MV-4-11 (cell line): ENCODE measurements at places on chromosomes 6 and 20.
A peak's percentile ranks its signal among the peaks of the same experiment; 100 is the strongest.

DNA sequence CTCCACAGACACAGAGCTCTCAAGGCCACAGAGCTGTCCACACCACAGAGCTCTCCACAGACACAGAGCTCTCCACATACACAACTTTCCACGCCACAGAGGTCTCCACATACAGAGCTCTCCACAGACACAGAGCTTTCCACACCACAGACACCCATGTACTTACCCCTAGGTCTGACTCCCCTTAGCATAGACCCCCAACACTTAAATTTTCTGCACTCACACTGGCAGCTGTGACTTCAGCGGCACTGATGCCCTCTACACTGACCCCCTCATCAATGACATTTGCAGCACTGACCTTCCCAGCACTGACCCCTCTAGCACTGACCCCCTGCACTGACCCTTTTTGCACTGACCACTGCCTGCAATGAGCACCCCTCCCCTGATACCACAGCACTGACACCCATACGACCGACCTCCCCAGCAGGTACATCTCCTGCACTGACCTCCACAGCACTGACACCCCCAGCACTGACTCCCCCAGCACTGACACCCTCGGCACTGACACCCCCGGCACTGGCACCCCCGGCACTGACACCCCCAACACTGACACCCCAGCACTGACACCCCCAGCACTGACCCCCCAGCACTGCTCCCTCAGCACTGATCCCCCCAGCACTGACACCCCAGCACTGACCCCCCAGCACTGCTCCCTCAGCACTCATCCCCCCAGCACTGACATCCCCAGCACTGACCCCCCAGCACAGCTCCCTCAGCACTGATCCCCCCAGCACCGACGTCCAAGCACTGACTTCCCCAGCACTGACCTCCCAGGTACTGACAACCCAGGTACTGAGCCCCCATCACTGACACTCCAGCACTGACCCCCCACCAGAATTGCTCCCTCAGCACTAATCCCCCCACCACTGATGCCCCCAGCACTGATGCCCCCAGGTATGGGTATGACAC is 56.5 kb downstream of the ERMARD start:
- DNase-seq = no peak

DNA sequence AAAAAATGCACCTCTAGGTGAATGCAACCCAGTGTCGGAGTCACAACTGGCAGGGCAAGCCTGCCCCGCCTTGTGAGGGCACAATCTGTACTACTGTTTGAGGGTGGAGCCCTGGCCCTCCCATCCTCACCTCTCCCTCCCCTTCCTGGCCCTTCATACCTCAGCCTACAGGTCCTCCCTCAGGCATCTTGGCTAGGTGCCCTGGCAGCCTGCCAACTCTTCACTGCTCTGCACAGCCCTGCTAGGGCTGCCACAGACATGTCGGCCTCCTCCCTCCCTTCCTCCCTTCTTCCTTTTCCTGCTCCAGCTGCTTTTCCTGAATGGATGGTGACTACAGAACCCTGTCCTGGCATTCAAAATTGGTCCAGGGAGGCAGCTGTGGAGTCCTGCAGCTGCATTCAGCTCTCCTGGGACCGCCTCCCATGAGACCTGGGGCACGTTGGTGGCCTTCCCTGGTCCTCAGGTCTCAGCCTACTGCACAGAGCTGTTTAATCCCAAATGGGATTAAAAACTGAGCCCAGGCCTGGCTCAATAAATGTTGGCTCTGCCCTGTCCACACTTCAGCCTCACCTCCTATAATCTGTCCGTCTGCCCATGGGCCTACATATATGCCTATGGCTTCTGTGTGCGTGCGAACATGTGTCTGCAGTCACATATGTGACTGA is 52.7 kb downstream of the CDH22 start:
- no peak for DNase-seq

GRCh38 chr6:162313922-162314660 is 413.5 kb downstream of the PRKN start:
- no peak for DNase-seq

DNA sequence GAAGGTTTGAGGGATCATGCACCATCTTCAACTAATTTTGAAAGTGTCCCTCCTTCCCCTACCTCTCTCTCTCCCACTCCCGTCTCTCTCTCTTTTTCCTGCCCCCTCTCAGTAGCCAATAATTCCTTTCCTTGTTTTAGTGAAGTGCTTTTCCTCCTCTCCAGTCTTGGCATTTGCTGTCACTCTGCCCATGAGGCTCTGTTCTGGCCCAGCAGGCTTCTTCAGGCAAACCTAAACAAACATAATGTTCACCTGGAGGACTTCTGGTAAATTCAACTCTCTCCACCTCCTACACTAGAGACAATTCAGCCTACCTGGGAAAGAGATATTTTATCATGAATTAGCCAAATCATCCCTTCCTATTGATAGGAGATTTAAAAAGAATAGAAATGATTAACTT is 320.4 kb upstream of the RNF24 start:
- no peak for DNase-seq

DNA sequence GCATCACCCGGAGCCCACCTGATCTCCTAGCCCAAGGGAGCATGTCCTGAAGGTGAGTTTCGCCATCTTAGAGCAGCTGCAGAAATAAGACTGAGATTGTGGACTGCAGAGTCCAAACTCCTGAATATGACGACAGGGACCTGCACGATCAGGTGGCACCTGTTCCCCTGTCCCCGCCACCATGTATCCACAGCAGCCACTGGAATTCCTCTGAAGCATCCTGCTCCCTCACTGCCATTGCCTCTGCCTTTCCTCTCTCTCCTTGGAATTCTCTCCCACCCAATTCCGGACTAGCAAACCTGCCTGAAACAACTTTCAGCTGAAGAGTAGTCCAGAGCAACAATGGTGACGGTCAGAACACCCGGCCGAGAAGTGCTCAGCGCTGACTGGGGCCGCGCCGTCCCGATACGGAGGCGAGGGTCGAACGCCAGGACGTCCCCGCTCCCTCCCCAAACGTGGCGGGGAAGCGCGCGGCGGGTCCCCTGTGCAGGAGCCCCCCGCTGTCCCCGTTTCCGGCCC is 694 bp upstream of the FAM120B start:
- no peak for DNase-seq

- DNase-seq = no peak
Observed at GRCh38 chr20:62686869-62687830, 21.5 kb upstream of the NTSR1 start.

- DNase-seq = no peak
Observed at GRCh38 chr6:107624050-107624449, 134.1 kb downstream of the SOBP start.

GRCh38 chr6:10531942-10532341 is 10.8 kb downstream of the GCNT2 start:
- no peak for DNase-seq

- no peak for DNase-seq
Observed at GRCh38 chr20:34773726-34774125, 51.7 kb downstream of the NCOA6 start.

DNA sequence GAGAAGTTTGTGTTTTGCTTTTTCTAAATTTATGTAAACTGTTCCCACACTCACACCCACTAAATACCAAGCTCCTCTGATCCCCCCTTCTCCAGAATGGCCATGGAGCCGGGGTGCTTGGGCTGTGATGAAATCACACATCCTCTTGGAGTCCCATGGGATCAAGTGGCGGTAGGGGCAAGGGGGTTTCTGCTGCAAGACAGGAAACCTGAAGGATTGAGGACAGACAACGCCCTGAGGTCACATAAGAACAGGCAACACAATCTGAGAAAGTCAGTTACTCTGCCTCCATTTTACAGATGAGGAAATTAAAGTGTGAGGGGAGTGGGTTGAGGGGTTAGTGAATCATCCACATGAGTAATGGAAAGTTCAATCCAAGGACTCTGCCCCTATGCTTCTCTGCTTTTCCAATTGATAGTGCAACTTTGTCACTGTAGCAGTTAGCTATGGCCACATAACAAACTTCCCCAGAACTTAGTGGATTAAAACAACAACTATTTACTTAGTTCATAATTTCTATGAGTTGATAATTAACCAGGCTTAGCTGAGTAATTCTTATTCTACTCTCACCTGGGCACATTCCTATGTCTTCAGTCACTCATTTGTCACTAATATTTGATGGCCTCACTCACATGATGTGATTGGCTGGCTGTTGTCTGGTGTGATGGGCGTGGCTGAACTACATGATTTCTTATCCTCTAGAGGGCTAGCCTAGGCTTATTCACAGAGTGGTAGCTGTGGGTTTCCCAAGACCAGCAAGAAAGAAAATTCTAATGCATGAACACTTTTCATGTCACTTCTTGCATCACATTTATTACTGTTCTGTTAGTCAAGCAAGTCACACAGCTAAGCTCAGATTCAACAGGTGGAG is 311.1 kb upstream of the RNF24 start:
- peak; percentile 43 for DNase-seq

GRCh38 chr6:128069188-128069587 is 168.3 kb upstream of the THEMIS start:
- no peak for DNase-seq

- peak; percentile 97 for DNase-seq
Observed at GRCh38 chr20:53899351-53900167, 170.8 kb downstream of the BCAS1 start.

- no peak for DNase-seq
Observed at GRCh38 chr20:17660667-17661066, 21.4 kb downstream of the RRBP1 start.

GRCh38 chr6:22590423-22590822 is 21.1 kb downstream of the HDGFL1 start:
- no peak for DNase-seq

GRCh38 chr6:123402052-123402451 is 234.7 kb downstream of the TRDN start:
- no peak for DNase-seq

- no peak for DNase-seq
Observed at GRCh38 chr20:6818033-6818808, 50.7 kb downstream of the BMP2 start.

DNA sequence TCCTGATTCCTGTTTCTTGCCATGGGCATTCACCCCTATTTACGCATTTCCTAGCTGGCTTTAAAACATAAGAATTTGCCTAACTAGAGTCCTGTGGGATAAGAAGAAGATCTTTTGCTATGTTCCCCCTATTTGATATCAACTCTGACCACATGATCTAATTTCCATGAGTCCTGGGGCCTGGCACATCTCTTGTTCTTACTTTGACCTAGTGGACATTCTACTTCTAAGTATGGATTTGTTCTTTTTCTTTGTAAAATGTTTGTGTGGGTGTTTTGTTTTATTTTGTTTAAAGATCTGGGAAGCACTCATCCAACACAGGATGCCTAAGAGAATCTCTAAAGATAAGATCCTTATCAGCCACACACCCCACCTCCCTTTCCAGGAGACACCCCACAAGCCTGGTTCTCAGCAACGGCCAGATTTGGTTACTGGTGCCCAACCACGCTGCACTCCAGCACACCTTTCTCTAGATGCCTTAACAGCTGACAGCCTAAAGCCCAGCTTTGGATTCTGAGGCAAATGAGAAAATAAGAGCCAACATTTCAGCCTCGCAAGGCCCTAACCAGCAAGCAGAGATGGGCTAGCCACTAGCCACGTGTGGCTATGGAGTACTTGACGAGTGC is 74.7 kb downstream of the SLC23A2 start:
- DNase-seq = no peak

- no peak for DNase-seq
Observed at GRCh38 chr6:170205534-170206316, 85.2 kb downstream of the DLL1 start.

DNA sequence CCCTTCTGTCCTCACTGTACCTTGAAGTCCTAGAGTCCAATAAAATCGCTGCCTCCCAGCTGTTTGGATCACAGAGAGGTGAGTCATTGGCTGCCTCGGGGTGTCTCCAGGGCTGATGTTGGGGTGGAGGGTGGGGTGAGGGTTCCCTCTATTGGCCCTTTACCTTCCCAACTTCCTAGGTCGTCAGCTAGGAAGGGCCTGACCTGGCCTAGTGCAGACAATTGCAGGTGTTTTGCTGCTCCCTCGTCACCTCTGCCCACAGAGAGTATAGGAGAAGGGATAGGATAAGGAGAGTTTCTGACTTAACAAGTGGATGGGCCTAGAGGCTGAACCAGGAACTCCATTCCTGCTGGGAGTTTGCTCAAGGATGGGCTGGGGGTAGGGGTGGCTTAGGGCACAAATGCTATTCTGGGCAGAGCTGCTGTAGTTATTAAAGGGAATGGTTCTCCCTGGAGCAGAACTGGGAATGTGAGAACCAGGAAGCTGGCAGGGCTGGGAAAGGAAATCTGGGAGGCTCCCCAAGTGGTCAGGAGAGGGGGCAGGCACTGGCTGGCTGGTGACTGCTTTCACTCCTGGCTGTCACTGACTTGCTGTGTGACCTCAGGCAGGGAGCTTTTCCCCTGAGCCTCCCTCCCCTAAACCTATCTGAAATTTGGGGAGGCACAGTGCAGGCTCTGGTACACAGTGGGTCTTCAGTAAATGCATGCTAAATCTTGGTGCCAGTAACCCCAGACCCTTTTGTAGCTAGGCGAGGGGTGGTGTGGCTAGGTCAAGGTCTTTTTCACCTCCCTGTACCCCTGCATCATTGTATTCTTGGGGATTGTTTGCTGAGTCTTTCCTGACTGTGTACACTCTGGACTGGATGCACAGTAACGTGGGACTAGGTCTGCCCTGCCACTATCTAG is 1.5 kb downstream of the TP53INP2 start:
- DNase-seq = peak; percentile 21

GRCh38 chr6:168865-169455 is 123.3 kb upstream of the DUSP22 start:
- peak; percentile 47 for DNase-seq

DNA sequence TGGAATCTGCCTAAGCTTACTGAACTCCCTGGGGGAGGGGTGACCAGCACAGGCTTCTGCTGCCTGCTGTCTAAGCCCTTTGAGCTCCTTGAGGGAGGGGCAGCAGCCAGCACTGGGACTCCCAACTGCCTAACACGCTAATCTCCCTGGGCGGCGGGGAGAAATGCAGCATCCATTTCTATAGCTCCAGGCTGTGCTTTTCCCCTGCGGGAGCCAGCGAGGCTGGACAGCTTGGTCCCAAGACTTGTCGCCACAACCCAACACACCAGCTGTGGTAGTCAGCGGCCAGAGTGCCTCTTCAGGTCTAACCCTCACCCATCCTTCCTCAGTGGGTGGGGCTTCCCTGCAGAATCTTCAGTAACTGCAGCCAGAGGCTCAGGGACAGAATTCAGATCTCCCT is 64.6 kb downstream of the VGLL2 start:
- DNase-seq = no peak

- DNase-seq = no peak
Observed at GRCh38 chr20:3916364-3916763, 27.2 kb downstream of the PANK2 start.

DNA sequence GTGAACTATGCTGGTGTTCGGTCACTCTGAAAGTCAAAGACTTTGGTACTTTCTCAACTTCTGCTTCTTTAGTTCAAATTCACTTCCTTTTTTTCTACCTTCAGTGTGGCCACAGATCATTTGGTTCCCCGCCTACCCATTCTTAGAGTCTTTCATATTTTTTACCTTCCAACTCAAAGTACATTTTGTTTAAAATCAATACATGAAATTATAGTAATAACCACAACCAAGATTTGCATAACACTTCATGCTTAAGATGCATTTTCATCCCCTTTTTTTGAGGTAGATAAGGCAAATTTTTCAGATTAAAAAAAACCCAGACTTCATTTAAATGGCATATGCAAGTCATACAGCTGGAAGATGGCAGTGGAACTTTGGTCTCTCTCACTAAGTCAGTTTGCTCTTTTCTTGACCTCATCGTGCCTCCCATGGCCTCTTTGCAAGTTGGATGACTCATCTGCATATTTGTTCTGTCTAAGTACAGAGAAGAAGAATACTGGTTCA is 11.9 kb upstream of the CNR1 start:
- DNase-seq = peak; percentile 72

- DNase-seq = peak; percentile 63
Observed at GRCh38 chr20:51402201-51402600, 140.3 kb downstream of the NFATC2 start.

- no peak for DNase-seq
Observed at GRCh38 chr6:119076173-119076572, 2.3 kb downstream of the FAM184A start.
